Mesenchymal stem cell (in vitro differentiated cells and primary cell): ENCODE measurements at places on chromosomes 7 and 10.
A peak's percentile ranks its signal among the peaks of the same experiment; 100 is the strongest.

DNA sequence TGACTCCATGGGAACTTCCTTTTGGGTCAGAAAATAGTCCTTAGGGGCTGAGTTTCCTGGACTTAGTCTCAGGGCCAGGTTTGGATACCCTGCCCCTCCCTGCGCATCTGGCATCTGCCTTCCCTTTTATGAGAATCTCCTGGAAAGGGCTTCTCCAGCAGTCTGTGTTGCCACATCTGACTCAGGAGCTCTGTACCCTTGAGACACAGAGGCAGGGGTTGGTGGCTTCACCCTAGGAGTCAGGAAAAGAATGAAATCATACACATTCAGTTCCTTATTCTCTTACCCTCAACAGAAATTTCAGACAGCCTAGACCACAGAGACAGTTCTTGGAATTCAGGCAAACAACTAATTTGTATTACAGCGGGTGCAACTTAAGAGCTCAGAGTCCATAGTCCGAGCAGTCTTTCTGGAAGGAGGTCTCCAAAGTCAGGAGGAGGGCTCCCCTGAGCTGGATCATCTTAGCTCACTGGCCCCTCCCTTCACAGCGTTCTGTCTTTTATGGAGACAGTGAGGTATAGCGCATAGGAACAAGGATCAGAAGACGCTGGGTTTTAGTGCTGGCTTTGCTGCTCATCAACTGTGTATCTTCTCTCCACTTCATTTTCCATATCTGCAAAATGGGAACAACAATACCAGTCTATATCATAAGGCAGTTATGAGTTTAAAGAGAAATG is 3.0 kb upstream of the PLAU start:
- peak; percentile 91 for DNase-seq

DNA sequence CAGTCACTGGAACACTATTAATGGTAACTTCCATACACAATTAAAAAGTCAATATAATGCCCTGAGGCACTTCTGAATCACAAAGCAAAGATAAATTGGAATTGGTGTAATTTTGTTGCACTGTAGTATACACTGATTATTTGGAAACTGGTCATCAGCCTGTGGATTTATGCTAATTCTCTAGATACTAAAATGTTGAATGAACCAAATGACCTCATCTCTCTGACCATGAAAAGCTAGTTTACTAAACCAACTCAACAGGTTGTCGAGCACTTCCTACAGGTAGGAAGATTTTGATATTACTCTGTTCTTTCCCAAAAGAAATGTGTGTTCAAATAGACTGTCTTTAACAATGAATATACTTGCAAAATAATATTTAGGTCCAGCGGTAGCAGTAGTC is 5.3 kb downstream of the NRP1 start:
- DNase-seq, result no peak

DNA sequence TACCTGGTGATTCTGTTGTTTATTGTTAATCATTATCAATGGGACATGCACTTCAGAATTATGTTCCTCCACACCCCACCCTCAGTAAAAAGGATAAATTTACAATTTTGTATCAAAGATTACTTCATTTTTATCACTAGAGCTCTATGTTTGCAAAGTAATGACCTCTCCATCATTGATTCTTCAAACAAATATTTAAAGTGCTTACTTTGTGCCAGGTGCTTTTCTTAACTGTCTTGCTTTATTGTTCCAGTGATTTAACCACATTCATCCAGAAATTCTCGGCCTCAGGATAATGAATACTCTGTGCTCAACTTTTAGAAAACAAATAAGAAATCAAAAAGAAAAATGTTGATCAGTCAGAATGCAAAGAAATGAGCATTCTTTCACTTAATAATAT is 144.9 kb upstream of the FOXP2 start:
- DNase-seq, result no peak

DNA sequence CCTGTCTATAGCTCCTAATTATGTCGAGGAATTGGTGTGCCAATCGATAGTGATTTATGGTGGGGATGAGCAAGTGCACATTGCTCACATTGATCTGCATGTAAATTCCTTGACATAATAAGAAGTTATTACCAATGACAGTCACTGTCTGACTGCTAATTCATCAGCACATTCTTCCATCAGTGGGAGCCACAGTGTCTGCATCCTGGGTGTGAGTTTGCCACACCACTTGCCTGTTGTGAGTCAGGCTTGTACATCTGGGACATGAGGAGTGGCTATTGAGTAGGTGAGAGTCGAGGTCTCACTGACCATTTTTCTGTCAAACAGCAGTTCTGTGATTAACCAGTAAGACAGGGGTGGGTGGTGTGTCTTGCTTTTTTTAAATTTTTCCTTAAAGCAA is 263.4 kb downstream of the LRMDA start:
- no peak for DNase-seq
